MG63 (cell line): ENCODE measurements at places on chromosomes 11 and 22.
A peak's percentile ranks its signal among the peaks of the same experiment; 100 is the strongest.

- DNase-seq, result no peak
These were observed 13.3 kb downstream of the DGAT2 start for GRCh38 chr11:75781831-75782230.

DNA sequence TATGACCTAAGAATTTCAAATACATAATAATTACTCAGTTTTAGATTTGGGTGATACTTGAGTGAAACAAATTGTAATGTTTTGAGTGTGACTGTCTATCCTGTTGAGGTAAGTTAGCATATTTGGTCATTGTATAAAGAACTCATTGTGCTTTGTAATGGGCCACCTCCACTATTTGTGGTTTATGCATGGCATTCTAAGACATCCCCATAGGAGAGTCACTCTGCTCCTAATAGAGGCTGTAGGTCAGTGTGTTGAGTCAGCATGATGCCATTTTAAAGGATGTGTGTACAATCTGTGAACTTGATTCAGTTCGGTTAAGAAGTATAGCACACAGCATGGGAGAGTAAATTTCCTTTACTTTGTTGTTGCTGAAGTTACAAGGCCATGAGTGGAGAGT lies 1112.4 kb downstream of the JRKL start:
- no peak for DNase-seq

- no peak for DNase-seq
These were observed 15.9 kb downstream of the RFPL1 start for GRCh38 chr22:29454276-29454675.

- DNase-seq, result no peak
These were observed 29.1 kb upstream of the LMO2 start for GRCh38 chr11:33920838-33921613.

DNA sequence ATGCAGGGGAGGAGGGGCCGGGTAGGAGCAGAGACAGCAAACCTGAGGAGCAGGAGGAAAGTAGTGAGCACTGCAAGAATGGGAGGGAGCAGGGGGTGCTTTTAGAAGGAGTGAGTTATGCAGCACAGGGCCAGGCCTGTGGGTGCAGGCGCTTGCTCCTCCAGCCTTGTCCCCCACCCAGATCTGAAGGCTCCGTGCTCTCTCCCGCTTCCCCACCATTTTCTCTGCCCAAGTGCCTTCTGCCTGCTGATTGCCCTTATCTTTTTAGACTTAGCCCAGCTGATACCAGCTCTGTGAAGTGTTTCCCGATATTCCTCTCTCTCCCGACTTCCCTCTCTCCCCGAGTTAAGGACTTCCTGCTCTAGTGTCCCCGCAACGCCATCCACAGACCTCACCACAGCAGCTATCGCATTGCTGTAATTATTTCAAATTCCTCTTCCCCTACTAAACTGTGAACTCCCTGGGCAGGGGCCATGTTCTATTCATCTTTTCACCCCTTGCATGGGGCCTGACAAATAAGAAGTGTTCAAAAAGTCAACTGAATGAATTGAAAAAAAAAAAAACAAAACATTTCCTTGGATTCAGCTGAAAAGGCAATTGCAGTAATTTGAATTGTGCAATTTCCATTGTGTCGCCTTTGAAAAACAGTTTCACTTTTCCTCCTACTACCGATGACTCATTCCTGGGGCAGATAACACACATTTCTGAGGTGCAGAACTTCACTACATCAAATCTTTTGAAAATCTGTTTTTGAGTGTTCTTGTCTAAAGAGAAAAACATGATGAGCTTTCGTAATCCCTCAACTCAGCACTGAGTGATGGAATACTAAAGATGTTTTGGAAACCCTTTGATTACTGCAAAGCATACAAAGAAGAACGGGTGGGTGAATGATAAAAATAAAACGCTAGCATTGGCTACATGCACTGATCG lies 69.7 kb upstream of the BMAL1 start:
- no peak for DNase-seq

DNA sequence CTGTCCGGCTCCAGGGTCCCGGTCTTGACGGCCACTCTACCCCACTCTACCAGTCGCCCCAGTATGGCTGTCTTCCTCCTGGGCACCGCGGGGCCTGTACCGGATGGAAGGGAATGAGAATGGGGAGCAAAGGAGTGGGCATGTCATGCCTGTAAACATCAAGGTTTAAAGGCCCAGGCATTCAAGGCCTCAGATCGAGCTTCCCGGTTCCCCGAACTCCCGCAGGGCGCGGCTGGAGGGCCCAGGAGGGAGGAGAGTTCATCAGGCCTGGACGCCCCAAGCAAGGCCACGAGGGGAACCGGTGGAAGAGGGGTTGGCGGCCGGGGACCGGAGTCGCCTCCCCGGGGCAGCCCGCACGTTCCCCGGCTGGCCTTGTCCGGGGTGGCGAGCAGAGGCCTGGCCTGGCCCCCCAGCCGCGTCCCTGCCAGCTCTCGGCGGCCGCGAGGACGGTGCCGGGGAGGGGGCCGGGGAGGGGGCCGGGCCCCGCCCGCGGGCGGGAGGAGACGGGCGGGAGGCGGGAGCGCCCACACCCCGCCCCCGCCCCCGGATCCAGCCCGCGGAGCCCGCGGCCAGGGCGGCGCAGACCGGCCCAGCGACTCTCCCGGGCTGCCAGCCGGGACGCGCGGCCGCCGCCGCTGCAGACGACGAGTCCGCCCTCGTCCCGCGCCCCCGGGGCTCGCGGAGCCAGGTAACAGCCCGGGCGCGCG lies at the start of gene CDC42EP1:
Gene CDC42EP1, plus strand, starts transcription at position 580 of the 707 bp plus-strand sequence. CDS start 5,870 bp downstream, outside the sequence.
- DNase-seq, result peak; percentile 78

DNA sequence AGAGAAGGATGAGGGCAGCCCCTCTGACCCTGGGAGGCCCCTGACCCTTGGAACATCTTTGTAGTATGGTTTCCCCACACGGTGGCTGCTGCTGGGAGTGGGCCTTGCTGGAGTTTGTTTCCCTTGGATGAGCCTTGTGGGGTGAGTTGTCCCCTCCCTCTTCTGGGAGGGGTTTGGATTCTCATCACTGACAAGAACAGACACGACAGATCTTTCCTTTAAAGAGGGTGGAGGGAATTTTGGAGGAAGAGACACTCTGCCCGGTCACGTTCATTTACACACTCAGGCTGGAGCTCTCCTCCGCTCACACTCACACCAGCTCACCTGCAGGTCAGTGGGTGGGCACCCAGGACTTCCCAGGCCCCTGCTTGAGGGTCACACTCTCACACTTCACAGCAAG lies 31.7 kb downstream of the POU2F3 start:
- DNase-seq, result no peak

GRCh38 chr11:78350646-78351165 lies 66.9 kb downstream of the GAB2 start:
- no peak for DNase-seq

GRCh38 chr22:36220451-36220921 lies 18.8 kb downstream of the APOL2 start:
- DNase-seq, result peak; percentile 62
